Activated CD4-positive, CD25-positive, alpha-beta regulatory T cell treated with anti-CD3 and anti-CD28 coated beads, Interleukin-2, amount 50 U/mL, for 16 hours (primary cell): ENCODE measurements at places on chromosomes 11 and 22.
A peak's percentile ranks its signal among the peaks of the same experiment; 100 is the strongest.

GRCh38 chr11:69642913-69643632 is 2.1 kb downstream of the CCND1 start:
- peak; percentile 49 for DNase-seq

DNA sequence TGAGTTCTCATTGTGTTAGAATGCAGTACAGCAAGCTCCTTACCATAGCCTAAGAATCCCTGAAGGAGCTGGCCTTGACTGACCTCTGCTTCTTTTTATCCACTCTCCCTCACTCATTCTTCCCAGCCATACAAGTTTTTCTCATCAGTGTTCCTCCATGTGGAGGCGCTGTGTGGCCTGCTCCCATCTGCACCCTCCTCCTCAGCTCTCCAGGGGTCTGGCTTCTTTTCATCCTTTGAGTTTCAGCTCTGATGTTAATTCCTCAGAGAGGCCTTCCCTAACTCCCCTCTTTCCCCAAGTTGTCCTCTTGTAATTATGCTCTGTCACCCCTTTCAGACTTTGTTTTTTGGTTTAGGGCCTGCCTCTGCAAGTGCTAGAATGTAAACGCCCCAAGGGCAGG is 144.8 kb downstream of the WNT7B start:
- no peak for DNase-seq

DNA sequence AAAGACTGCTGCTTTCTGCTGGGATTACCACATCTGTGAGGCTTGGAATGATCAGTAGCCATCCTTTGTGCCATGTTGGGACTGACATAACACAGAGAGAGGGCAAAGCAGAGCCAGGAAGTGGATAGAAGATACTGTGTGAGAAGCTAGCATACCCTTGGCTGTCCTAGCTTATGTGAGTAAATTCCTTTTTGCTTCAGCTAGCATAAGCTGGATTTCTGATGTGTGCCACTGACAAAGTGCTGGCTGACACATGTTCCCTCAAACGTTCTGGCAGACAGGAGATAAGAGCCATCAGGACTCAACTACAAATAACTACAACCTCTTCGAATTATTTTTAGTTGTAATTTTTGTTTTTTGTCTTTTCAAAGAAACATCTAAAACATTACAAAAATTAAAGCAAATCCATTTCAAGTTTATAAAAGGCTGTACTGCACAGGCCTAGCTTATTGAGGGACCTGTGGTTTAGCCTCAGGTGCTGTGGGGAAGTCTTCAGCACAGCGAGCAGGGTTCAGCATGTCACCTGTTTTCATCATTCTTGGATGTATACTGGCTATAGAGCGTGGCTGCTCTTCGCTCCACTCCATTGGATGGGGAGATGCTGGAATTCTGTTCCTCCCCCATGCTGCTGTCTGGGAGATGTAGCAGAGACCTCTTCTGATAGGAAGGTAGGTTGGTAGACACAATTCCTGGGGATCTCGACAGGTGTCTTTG is 120.9 kb downstream of the SWAP70 start:
- no peak for DNase-seq

DNA sequence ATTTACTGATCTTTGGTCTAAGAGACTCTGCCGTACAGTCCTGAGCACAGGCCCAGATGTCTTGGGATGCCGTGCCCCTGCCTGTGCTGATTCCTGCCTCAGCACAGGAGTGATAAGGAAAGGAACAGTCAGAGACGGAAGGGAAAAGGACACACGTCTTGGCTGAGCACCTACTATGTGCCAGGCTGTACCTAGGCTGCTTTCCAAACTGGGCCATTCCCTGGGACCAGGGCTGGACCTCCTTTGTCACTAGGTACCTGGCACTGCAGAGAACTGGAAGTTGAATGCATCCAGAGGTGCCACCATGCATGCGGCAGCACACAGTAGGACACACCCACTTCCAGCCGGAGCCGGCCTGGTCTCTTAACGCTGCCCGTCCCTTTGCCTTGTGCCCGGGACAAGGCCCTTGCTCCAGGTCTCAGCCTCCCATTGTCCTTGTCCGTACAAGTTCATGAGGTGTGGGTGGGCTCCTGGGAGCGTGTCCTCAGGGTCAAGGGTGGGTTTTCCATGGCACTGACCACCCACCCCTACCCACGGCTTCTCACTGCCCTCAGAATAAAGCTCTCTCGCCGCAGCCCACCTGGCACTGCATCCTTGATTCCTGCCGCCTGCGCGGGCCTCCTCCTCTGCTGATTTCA is 1.1 kb upstream of the SSTR3 start:
- no peak for DNase-seq

DNA sequence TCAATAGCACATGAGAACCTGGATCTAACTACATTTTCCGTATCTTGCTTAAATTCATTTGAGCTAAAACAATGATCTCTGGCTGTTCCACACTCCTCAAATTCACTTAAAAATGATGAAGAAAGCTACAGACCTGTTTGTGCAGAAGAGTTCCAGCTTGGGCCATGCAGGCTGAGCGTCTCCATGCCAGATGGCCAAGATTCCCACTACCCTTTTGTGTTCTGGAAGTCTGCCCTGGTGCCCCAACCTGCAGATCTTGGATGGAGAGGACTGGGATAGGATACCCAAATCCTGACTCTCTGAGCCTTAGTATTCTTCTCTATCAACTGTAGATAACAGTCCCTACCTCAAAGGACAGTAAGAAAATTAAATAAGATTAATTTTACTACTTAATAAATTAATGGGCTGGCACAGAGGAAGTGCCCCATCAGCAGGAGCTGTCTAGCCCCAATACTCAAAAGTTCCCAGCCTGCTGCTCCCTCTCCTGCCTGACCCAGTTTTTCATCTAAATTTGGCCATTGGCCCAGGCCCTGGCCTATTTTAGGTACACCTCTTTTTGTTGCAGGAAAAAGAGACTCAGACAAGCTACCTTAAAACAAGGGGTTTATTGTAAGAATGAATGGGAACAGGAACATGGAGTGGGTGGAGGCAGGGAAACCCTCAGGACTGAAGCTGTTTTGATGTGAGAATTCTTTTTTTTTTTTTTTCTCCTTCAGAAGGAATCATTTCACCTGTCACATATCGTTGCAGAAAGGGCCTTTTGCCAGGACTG is 81.4 kb upstream of the GRK3 start:
- DNase-seq: no peak

DNA sequence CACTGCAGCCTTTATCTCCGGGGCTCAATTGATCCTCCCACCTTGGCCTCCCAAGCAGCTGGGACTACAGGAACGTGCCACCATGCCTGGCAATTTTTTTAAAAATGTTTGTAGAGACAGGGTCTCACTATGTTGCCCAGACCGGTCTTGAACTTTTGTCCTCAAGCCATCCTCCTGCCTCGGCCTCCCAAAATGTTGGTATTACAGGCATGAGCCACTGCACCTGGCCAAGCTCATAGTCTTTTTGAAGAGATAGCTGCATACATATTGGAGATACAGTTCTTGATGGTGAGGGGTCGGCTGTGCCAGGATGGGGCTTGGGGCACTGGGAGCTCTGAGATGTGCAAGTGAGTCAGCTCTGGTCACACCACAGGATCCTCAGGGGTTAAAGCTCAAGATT is 53.2 kb downstream of the CHRDL2 start:
- DNase-seq: no peak

DNA sequence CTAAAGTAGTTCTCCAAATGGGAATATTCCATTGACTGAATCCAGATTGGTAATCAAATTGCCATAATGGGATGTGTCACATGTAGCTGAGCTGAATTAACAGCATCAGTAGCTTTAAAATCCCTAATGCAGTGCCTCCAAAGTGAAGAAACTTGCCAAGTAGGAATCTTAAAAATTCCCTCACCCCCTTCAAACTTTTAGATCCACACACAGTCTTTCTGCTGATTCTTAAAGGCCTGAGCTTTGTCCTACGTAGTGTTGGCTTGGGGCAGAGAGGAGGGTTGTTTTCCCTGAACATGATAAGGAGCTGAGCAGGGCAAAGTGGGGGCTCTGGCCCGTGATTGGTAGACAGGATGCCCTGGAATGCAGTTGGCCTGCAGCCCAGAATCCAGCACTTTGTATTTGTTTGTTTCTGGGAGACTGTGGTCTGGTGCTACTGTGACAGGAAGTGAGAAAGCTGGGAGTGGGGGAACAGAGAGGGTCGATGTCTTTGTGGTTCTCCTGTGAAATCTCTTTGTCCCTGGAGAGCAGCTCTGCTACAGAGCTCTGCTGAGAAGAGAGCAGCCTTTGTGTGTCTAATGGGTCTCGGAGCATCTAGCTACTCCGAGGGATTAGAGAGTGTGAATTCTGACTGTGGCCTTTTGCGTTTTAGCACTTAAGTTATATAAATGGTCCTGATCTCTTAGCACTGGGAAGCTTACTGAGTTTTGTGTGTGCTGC is 16.9 kb downstream of the CTNND1 start:
- no peak for DNase-seq

GRCh38 chr22:46914481-46914880 is 152.0 kb downstream of the TBC1D22A start:
- DNase-seq: no peak

GRCh38 chr22:27296091-27296675 is 505.4 kb downstream of the MN1 start:
- no peak for DNase-seq

- peak; percentile 34 for DNase-seq
Observed at GRCh38 chr22:39960791-39961746, 872 bp downstream of the TMA7B start.

DNA sequence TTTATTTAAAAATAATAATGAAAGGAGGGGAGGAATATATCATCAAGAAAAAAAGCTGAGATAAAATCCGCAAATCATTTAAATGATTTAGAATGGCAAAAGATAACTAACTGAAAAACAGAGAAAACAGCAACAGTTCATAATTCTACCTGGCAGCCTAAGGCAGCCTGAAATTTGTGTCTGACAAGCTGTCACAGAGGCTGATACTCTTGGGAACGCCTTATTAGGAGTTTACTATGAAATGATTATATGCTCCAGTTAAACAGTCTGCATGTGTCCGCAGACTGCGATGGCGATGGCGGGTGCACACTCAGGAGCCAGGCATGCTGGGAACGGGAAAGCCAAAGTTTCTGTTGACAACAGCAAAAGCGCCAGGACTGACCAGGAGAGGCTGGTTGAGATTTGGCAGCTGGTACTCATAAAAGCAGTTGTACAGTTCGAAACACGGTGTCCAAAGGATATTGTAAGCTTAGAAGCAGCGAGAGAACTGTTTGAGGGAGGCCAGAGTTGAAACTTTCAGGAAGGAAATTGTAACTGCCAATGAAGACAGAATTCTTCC is 172.9 kb upstream of the MPPED2 start:
- DNase-seq: no peak

DNA sequence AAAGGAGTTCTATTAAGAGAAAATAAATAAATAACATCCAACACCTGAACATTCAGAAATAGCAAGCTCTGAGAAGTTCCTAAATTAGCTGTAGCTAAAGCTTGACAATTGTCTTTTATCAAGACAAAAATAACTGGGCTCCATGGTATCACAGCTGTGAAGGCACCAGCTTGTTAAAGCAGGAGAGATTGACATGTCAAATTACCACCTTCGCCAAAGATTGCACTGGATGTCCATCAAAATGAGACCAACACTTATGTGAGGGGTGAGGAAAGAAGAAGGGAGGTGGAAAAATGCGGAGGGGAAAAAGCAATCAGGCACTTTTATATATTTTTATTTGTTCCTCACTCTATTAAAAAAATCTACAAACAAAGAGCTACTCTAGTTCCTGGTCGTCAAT is 1827.5 kb upstream of the RAG2 start:
- no peak for DNase-seq

DNA sequence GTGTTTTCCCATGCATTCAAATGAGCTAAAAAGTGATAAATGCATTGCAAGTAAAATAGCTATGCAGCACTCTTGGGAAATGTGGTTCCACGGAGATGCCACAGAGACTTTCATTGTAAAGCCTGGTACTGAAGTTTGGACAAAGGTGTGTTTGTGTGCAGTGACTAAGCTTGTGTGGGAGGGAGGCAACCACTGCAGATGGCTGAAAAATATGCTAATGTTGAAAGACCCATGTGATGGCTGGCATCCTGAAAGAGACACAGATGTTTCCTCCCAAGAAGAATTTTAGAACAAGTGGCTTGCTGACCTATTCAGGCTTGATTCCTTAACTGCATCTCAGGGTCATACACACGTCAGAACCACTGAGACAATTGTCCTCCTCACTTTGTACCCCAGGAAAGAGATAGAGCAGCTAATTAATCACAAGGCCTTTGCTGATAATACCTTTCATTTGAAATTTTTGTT is 73.8 kb downstream of the FAM76B start:
- no peak for DNase-seq

DNA sequence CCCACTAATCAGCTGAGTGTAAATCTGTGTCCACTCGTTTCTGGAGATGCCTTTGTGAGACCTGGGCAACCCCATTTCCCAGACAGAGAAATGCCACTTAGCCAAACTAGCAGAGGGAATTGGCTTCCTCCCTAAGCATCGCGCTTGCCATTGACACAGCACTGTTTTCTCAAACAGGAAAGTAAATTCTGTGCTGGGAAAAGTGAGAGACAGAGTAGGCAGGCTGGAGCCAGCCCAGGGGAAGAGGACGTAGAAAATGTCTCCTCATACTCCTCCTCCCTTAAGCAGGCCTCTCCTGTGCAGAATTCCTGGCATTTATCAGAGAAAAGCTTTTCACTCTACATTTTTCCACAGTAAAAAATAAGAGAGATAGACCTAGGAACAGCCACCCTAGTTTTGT is 99.1 kb upstream of the AMOTL1 start:
- no peak for DNase-seq

DNA sequence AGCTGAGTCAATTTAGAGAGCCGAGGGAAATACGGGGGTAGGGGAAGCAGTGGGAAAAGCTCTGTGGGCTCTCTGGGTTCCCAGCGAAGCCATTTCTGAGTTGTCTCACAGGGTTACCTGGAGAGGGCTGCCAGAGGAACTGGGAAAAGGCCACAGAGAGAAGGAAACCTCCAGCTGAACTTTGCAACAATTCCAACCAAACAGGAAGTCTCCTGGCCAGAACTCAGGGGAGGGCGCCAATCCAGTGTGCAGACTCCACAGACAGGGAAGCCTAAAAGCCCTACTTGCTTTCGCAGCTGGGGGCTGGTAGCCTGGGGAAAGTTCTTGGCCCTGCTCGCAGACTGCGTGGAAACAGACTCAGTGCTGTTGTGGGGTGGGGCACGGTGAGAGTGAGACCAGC is 23.1 kb upstream of the GNAZ start:
- DNase-seq: no peak

- DNase-seq: no peak
Observed at GRCh38 chr11:57681168-57681567, 13.3 kb downstream of the ZDHHC5 start.

DNA sequence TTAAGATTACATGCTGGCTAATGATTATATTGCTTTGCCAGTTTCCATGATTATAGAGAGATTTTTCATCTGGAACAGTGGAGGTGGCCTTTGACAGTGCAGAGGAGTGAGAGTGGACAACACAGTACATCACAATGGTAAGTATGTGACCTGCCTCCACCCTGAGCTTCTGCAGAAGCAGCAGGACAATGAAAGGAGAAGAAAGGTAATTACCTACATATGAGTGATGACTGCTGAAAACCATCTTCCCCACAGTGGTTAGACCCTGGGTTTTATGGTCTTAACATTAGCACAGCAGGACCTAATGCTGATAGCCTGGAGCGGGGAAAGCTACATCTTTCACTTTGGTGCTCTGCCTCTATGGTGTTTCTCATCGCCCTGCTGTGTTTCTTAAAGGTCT is 454.7 kb upstream of the DDI1 start:
- no peak for DNase-seq
